ENCODE measurements at places on chromosomes 11 and 22.

GRCh38 chr11:27410272-27410671 is 47.3 kb upstream of the CCDC34 start:
- no peak for DNase-seq

DNA sequence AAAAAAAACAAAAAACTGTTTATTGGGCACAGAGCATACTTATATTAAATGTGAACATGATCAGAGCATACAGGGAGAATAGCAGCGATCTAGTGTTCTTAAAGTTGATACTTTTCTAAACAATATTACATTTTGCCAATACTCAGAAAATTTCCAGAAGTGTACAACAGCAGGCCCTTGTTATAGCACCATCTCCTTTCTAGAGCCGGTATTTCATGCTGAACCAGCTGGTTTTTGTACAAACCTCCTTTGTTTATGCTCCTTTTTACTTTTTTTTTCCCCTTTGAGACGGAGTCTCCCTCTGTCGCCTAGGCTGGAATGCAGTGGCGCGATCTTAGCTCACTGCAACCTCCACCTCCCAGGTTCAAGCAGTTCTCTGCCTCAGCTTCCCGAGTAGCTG is 90.7 kb downstream of the PPP6R3 start:
- DNase-seq, result no peak

- DNase-seq, result no peak
Measured at GRCh38 chr11:27963370-27963769, 144.6 kb downstream of the KIF18A start.

DNA sequence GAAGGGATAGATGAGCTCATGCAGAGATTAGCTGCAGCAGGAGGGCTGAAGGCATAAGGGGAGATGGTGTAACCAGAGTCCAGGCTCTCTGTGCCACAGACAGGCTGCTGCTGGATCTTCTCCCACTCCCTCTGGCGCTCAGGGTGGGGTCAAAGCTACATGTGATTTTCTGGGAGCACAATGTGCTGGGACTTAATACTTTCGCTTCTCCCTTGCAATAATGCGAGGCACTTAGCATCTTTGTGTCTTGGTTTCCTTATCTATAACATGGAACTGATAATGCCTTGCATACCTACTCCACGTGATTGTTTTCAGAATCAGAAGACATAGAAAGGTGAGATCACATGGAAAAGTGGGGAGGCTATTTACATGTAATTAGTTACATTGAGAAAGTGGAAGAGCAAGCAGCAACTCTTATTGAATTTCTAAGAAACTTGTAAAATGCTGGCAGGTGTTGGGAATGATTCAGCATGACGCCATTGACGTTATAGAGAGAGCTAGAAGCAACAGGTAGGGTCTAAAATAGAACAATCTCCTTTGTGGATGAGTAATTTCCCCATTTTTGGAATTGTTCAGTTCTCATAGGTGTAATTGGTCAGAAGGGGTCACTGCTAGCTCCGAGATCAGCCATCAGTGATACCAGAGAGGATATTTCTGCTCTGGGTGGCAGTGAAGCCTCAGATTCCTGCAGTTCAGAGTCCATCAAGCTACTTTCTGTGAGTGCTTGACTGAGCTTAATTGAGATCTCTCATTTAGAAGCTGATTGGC is 8.2 kb upstream of the OR9I1 start:
- DNase-seq, result no peak

GRCh38 chr22:44362249-44363012 is 49.7 kb upstream of the SHISAL1 start:
- no peak for DNase-seq

GRCh38 chr11:17548444-17548843 is 1.4 kb downstream of the OTOG start:
- no peak for DNase-seq

- no peak for DNase-seq
Measured at GRCh38 chr22:48076008-48076407, 1313.6 kb downstream of the TBC1D22A start.

DNA sequence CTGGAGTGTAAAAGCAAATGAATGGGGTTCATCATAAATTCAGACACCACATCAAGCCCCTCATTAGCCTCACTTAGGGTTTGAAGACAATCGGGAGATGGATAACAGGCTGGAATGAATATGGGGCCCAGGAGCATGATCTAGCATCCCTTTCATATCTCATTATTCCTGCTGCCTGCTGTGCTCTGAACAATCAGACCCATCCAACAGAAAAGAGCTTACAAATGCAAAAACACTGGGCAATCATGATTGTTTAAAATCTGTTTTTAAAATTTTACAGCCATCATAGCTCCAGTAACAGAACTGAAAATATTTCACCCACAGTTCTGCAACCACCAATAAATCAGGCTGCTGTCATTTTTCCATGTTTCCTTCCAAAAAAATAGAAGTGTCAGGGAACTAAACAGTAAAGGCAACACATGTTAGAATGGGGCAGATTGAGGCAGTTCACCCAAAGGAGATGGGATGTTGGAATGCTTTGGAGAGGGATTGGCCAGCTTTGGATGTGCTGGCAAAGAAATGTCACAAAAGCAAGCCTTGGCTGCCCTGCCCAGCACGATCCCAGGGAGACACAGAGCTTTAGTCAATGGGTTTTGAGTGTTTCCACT is 47.8 kb upstream of the BMAL1 start:
- DNase-seq, result no peak

DNA sequence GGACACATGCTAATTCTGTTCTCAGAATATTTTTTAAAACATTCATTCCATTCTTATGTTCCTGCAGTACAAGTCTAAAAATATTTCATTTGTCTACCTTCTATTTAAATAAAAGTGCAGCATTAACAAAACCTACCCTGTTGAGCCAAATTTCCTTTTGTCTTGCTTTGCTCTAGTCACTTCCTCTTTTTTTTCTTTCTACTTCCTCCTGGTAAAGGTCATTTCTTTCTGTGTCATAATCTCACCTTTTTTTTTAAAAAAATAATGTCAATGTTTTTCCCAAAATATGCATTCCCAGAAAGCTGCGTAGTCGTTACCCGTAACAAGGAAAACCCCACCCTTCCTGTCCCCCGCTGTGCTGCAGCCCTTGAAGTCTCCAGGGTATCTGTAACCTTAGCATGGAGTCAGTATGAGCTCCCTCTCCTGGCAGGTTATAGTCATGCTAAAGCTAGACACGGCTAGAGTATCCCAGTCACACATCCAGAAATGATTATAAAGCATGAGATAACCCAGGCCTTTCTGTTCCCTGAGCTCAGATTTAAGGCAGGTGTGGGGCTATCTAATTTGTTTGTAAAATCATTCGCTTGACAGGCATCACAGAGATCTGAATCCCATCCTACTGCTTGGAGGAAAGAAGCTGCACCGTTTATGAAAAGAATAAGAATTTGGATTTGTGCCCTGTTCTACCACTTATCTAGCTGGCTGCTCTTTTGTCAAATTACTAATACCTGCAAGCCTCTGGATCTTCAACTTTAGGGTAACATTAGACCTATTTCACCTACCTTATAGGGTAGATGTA is 51.1 kb upstream of the EED start:
- DNase-seq, result peak; percentile 64

- no peak for DNase-seq
Measured at GRCh38 chr11:72396041-72396440, 38.3 kb downstream of the CLPB start.

GRCh38 chr11:111303461-111303860 is 5.1 kb downstream of the POU2AF3 start:
- DNase-seq, result peak; percentile 61

DNA sequence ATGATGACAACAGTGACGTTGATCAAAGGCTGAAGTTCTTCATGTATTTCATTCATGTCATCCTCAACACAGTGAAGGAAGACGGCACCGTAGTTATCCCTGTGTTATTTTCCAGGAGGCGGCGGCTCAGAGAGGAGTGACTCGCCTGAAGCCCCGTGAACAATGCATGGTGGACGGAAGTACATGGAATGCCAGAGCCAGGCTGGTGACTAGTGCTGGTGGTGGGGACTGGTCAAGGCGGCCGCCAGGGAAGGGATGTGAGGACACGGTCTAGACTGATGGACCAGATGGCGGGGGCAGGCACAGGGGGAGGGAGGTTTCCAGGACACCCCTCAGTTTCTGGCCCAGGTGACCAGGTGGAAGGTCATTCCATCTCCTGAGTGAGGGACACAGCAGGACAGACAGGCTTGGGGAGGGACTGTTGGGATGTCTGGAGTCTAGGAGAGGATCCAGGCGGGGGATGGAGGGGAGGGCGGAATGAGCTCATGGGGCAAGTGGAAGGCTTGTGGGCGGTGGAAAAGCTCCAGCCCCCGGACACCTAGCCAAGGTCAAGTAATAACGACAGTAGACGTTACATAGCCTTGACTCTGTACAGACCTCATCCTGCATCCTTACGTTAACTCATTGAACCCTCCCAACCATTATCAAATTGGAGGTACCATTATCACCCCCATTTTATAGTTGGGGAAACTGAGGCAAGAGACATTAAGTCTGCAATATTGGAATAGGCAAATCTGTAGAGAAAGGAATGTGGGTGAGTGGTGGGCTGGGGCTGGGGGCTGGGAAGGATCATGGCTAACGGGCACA is 16.0 kb upstream of the PICK1 start:
- DNase-seq, result no peak

GRCh38 chr11:87030458-87031054 is 7.2 kb upstream of the TMEM135 start:
- no peak for DNase-seq

GRCh38 chr11:82832983-82833382 is 67.2 kb downstream of the PRCP start:
- no peak for DNase-seq

- no peak for DNase-seq
Measured at GRCh38 chr22:46568102-46568809, 30.8 kb upstream of the CELSR1 start.

- DNase-seq, result no peak
Measured at GRCh38 chr22:25223269-25223850, 3.9 kb downstream of the CRYBB2 start.

GRCh38 chr11:71309181-71309580 is 56.8 kb upstream of the SHANK2 start:
- DNase-seq, result no peak

DNA sequence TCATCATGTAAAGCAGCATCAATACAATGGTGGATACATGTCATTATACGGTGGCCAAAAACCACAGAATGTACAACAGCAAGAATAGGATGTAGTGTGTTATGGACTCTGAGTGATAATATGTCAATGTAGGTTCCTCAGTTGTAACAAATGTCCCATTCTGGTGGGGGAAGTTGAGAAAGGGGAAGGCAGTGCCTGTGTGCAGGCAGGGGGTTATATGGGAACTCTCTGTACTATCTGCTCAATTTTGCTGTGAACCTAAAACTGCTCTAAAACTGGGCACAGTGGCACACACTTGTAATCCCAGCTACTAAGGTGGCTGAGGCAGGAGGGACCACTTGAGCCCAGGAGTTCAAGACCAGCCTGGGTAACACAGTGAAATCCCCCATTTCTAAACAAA is 5.9 kb downstream of the CHKA start:
- DNase-seq, result no peak

DNA sequence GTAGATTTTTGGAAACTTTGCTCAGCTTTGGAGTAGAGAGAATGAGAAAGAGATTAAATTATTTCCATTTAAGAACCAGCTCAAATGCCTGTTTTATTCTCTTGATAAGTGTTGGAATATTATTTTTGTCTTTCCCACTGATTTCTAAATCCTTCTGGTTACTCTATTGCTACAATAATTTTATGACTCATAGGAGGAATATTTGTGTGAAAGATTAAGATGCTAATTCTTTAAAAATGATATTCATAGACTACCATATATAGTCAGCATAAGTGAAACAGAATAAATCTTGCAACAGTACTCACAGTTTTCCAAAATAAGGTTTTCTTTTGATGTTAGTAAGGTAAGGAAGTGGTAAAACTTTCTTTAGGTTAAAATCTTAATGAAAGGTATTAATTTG is 60.9 kb downstream of the YAP1 start:
- no peak for DNase-seq

DNA sequence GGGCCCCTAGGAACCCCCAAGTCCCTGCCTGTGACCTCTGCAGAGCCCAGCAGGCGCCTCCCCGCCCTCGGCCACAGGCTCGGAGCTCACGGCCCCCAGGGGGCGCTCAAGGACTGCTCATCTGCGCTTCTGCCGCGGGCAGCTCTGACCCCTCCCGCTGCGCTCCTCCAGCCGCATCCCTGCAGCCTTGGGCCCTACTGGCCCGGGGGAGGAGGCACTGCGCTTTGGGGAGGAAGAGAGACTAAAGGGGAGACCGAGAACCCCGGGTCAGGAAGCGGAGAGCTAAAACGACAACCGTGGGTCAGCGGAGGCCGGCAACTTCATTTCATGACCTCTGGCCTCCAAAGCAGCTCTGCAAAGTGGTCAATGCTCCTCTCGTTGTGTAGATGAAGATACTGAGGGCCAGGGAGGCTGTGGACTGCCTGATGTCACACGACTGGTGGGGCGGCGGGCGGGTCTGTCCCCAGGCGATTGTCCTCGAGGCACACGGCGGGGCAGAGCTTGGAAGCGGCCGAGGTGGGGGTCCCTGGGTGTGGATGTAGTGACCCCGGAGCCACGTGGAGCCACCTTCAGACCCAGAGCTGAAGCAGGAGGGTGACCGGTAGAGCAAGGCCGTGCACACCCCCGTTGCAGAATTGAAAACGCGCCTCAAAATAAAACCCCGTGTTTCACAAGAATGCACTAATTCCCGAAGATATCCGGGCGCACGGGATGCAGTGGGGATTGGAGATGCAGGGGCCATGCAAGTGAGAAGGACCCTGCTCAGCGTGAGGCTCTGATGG is 2.7 kb upstream of the KRTAP5-6 start:
- peak; percentile 91 for DNase-seq

- DNase-seq, result peak; percentile 14
Measured at GRCh38 chr11:129275828-129276227, 83.7 kb upstream of the ARHGAP32 start.

- DNase-seq, result no peak
Measured at GRCh38 chr22:42301077-42301741, 30.8 kb upstream of the TCF20 start.

GRCh38 chr11:7418061-7418460 is 67.2 kb upstream of the OLFML1 start:
- no peak for DNase-seq

DNA sequence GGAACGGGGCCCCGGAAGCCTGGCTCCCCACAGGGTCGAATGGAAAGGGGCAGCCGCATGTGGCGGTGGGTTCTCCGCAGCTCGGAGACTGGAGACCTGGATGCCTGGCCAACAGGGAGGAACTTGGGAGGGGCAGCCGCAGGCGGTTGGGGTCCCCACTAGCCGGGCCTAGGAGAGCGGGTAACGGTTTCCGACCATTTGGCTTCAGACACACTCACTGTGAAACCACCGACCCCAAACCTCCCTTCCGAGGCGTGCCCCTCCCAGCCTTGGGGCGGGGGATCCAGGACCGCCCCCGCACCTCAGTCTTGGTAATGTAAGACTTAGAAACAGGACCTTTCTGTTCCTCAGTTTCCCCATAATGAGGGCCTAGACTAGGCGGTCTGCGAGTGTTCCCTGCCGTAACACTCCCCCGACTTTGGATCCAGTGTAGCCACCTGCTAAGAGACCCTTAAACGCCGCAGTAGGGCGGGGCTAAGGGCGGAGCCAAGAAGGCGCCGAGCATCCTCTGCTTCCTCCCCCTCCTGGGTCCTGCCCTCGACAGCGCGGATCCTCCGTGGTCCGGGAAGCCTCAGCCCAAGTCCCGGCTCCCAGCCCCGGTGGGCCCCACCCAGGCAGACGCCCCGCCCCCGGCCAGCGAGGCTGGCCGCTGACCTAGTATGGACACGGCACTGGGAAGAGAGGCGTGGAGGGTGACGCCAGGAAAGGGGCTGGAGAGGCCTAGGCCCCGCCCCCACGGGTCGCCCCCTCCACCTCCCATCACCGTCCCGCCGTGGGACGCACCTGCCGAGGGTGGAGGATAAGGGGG is 1.8 kb upstream of the RASGRP2 start:
- peak; percentile 77 for DNase-seq

- DNase-seq, result no peak
Measured at GRCh38 chr22:39655004-39655579, 84.5 kb downstream of the CACNA1I start.

GRCh38 chr11:19869946-19870589 is 157.4 kb downstream of the NAV2 start:
- DNase-seq, result no peak

Measured in transverse colon (tissue), 4 donors.